ENCODE measurements at places on chromosomes 4 and X.

DNA sequence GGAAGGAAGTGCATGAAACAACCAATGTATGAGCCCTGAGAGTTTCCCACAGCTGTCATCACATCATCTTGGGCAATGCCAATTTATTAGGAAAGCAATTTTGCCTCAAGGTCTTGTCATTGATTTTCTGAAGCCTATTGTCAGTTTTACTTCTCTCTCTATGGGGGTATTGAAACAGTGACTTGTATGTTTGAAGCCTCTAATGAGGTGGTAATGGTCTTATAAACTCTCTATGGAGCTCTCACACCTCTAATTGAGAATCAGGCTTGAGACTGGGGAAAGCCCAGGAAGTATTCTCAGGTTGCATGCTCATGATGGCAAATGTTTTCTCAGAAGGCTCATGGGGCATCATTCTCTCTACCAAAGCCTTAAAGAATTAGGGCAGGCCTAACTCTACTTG lies 308.2 kb upstream of the EMCN start:
- DNase-seq, result no peak

DNA sequence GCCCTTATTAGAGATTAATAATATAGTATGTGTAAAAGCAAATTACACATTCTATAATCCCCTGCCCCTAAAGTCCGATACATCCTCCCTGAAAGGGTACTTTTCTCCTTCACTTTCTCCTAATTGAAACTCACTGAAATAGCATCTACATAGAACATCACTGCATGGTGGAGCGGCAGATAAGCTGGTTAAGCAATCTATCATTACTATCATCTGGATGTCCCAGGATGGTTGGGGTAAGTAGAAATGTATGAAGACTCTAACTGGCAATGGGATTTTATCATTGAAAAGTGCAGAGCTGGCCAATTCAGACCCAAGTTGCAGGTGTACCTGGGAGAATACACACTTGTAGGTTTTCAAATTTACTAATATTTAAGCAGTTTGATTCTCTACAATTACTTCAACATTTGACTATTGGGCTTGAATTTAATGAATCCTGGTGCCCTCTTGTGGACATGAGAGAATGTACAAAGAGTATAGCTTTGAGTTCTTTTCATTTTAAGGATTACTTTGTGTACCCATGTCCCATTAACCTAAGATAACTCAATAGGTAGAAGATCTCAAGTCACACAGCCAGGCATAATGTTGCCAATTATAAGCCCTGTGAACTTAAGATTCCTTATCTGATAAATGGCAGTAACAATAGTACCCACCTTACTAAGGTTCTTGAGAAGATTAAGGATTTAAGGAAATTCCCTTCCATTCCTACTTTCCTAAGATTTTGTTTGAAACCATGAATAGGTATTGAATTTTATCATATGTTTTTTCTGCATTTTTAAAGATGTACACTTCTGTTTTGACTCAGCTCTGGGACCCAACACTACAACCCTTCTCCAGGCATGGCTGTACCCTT lies 69.8 kb downstream of the SHROOM3 start:
- DNase-seq, result no peak

- DNase-seq, result no peak
Measured at GRCh38 chr4:34417160-34417559, 1827.2 kb downstream of the ARAP2 start.

- DNase-seq, result no peak
Measured at GRCh38 chr4:954211-955020, 19.0 kb downstream of the DGKQ start.
